Right lobe of liver (tissue), 6 donors: ENCODE measurements at places on chromosomes 12 and 14.

- DNase-seq: no peak
Measured at GRCh38 chr14:70885343-70886022, 21.8 kb upstream of the PCNX1 start.

- no peak for DNase-seq
Measured at GRCh38 chr12:72028966-72029365, 90.3 kb downstream of the TPH2 start.

- DNase-seq: peak; percentile 82
Measured at GRCh38 chr12:56193025-56193578, 3.8 kb upstream of the SMARCC2 start.

GRCh38 chr12:4743046-4743445 lies 22.8 kb downstream of the GALNT8 start:
- DNase-seq: no peak

- DNase-seq: no peak
Measured at GRCh38 chr14:44428231-44428945, 78.7 kb downstream of the FSCB start.

DNA sequence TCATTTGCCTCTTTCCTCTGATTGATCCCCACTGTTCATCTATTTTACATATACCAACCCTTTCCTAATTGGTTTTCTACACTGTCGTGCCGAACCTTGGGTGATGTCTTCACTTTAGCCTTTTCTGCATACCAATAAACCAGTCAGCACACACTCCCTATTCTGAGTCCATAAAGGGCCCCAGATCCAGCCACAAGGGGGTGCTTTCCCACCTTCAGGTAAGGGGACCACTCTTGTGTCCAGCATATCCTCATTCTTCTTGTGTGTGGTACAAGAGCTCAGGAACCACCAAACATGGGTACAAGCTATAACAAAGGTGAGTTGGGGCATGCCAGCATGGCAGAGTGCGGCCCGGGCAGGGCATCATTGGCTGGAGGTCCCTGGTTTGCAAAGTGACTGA lies 859.8 kb downstream of the FSCB start:
- DNase-seq: no peak

DNA sequence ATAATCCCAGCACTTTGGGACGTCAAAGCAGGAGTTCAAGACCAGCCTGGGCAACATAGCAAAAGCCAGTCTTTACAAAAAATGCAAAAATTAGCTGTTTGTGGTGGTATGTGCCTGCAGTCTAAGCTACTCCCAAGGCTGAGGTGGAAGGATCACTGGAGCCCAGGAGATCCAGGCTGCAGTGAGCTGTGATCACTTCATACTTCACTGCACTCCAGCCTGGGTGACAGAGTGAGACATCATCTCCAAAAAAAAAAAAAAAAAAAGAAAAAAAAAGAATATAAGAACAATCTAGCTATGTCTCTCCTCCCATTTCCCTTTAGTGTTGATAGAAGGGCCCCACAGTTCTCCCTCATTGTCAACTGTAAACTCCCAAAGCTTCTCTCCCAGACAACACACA lies 3.5 kb upstream of the BCAT1 start:
- no peak for DNase-seq

DNA sequence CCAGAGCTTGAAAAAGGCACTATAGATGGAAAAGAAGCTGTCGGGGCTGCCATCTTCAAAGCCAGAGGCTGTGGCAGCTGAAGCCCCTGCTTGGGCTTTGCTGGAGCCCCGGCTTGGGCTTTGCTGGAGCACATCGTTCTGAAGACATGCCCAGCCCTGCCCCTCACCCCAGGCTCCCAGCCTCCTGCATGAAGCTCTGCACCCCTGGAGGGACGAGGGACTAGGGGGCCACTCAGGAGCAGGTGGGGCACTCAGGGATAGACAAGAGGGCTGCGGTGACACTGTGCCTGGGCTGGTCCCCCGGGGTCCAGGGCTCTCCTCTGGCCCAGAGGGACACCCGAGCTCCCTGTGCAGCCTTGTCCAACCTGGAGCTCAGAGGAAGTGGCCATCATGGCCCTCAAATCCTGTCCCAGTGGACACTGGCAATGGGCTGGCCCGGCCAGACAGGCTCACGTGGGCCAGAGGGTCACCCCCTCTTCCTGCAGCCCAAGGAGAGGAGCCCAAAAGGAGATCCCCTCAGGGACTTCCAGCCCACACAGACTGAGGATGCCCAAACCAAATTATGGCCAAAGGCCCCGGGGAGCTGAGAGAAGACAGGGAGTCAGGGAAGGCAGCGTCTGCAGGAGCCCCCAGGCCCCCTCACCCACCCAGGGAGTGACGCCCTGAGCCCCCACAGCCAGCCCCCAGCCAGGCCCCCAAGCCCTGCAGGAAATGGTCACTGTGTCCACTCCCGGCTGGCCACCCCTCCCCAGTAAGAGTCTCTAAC lies 23.1 kb upstream of the C14orf180 start:
- DNase-seq: peak; percentile 42

DNA sequence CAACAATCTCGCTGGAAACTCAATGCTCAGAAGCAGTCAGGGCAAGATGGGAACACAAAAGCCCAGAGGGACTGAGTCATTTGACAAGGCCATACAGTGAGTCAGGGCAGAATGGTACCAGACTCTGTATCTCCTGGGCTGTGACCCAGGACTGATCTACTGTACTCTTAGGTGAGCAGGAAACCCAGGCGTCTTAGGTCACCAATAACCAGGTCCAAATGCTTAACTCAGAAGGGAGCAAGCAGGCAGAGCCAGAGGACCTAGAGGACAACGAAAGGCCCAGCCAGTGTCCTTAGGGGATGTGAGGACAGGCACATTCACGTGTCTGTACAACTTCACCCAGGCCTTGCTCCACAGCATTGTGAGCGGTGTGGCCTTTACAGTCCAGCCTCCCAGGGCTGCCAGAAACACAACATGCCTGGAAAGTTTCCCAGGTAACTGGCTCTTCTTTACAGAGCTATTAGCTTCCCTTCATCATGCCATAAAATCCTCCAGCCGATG lies 69.9 kb downstream of the ARL6IP4 start:
- peak; percentile 41 for DNase-seq

- no peak for DNase-seq
Measured at GRCh38 chr14:35557221-35557747, 23.3 kb downstream of the INSM2 start.

GRCh38 chr12:103964805-103965204 lies 867 bp upstream of the TDG start:
- no peak for DNase-seq

- DNase-seq: no peak
Measured at GRCh38 chr12:55694651-55695050, 13.1 kb downstream of the ITGA7 start.

GRCh38 chr14:90681929-90682328 lies 134.3 kb downstream of the TTC7B start:
- DNase-seq: no peak

- DNase-seq: no peak
Measured at GRCh38 chr14:95895720-95896119, 19.1 kb downstream of the TUNAR start.

- DNase-seq: no peak
Measured at GRCh38 chr12:51773145-51773869, 75.2 kb downstream of the FIGNL2 start.

DNA sequence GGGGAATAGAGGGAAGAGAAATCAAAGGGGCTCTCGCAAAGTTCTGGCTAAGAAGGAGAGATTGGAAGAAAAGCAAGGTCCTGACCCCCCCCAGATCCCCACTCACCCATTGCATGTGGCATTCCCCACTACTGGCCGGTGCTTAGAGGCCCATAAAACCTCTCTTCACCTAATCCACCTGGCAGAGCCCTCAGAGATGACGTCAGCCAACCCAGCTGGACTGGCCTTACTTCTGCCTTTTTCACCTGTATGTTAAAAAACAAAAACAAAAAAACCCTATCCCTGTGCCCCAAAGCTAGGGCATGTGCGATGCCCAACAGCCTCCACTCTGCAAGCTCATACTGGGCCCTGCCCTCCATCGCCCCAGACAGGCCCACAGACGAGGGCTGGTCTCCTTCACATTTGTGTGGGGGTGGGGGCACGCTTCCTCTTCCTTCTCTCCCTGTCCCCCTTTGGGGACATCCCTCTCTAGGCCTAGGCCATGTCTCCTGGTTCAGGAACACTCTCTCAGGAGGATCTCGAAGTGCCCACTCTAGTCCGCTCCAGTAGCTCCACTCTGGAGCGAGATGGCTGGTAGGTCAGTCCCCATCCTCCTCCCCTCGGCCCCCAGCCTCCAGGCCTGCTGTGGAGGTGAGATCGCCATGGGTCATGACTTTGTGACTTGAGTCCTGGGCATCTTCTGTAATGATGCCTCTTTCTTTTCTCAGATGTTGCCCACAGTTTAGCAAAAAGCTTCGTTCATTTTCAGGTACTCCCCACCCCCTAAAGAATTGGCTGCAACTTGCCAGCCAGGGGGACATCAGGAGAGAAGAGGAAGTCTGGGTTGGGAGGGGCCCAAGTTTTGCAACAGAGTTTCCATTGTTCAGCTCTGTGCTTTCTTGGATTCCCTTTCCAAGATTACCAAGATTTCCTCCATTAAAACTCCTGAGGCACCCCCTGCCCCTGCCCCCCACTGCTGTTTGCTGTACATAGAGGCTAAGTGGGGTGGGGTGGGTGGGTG lies 37.0 kb downstream of the FIGNL2 start:
- no peak for DNase-seq

GRCh38 chr14:61885203-61885961 lies 123.2 kb downstream of the SNAPC1 start:
- DNase-seq: no peak

- DNase-seq: no peak
Measured at GRCh38 chr12:57135527-57136326, 7.4 kb downstream of the LRP1 start.

- DNase-seq: no peak
Measured at GRCh38 chr12:112314981-112315380, 67.2 kb downstream of the HECTD4 start.

DNA sequence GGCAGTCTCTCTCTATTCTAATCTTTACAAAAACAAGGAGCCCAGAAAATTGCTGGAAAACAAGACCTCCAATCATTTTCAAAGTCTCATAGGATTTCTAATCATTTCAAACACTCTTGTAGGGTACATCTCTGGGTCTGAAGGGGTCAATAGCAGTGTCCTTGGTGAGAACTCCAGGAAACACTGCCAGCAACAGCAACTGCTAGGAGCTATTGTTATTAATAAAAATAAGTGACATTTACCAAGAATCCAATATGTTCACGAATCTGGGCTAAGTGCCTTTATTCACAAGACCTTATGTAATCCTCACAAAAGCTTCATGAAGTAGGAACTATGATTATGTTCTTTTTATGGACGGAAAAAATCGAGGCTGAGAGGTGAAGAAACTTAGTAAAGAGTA lies 72.8 kb downstream of the TTC7B start:
- no peak for DNase-seq

DNA sequence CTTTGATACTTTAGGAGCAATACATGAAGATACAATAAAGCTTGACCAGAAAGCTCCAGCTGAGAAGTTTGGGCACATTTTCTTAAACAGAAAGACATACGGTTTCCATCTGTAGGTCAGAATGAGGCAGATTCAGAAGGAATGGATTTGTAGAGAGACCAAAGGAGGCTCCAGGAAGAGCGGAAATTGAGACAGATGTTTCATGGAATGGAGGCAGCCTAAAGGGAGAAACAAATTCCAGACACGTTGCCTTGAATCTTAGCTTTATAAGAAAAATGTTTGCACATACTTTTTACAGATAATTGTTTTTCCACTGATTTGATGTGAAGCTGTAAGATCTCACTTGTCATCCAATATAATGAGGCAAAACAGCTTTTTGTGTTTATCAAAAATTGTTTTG lies 24.8 kb downstream of the EPYC start:
- DNase-seq: no peak

- DNase-seq: no peak
Measured at GRCh38 chr12:13199592-13199991, 3.1 kb downstream of the EMP1 start.

- DNase-seq: no peak
Measured at GRCh38 chr12:48459259-48459658, 13.1 kb upstream of the ANP32D start.

GRCh38 chr12:26868447-26869103 lies 35.6 kb upstream of the ITPR2 start:
- DNase-seq: no peak

- peak; percentile 27 for DNase-seq
Measured at GRCh38 chr14:61530896-61531295, 164.4 kb upstream of the HIF1A start.

- DNase-seq: no peak
Measured at GRCh38 chr12:28500373-28501024, 310.2 kb downstream of the CCDC91 start.

GRCh38 chr12:122356192-122356635 lies 66.3 kb downstream of the CLIP1 start:
- DNase-seq: no peak

GRCh38 chr12:53976823-53977595 lies 2.3 kb upstream of the HOTAIR start:
- no peak for DNase-seq

- DNase-seq: no peak
Measured at GRCh38 chr12:101945369-101946232, 68.2 kb downstream of the DRAM1 start.

- DNase-seq: no peak
Measured at GRCh38 chr12:88309546-88309945, 167.4 kb downstream of the TMTC3 start.

GRCh38 chr14:93025055-93025454 lies 90.7 kb downstream of the ITPK1 start:
- DNase-seq: no peak

- DNase-seq: no peak
Measured at GRCh38 chr12:72673853-72674252, 401.7 kb downstream of the TRHDE start.

DNA sequence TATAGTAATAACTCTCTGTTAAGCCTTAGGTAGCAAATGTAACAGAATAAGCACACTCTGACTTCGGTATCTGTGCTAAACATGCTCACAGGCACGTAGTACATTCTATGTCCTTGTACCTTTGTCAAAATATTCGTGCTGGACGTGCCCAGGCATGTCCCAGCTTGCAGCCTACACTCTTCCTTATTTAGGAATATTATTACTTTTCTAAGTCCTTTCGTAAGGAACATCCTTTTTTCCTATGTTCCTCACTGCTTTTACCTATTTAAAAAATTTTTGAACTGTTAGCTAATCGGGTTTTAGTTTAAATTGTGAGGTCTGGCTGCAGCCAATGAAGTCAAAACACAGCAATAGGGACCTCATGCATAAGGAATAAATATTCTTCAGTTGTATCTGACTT lies 24.1 kb upstream of the UBC start:
- DNase-seq: no peak

- DNase-seq: no peak
Measured at GRCh38 chr12:125098676-125099408, 33.6 kb downstream of the AACS start.

GRCh38 chr12:46547421-46548354 lies 175.1 kb upstream of the SLC38A2 start:
- no peak for DNase-seq
